ENCODE measurements at places on chromosomes 4 and X.

GRCh38 chrX:63747331-63747730 lies 37.7 kb downstream of the ARHGEF9 start:
- DNase-seq: no peak

DNA sequence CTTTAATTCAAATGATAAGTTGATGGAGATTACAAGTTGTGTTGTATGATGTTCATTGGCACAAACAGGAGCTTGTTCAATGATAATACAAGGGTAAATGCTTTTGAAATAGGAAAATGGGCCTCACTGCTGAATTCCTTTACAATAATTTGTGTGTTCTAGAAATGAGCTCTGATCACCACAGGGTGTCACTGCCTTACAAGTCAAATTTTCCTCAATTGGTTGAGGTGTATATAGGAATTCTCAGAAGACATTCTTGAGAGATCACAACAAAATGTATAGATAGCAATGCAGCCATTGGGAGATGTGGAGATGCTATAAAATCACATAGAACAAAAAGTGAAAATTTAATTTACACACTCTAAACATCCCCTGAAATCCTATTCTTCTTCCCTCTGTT lies 49.6 kb downstream of the KLF8 start:
- DNase-seq: no peak

DNA sequence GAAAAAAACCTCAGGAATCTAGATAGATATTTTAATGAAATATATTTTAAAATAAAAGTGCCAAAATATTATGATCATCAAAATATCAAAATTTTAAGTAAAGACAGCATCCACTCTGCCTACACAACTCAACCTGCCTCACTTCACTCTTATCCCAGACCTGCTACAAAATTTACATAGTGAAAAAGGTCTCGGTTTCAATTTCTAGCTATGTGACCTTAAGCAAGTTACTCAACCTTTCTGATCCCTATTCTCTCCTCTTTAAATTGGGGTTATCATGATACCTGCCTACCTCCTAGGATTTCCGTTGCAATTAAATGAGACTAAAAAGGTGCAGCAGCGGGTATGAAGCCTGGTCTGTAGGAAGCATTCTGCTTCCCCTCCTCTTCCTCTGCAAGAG lies 72.9 kb downstream of the FAM114A1 start:
- no peak for DNase-seq

DNA sequence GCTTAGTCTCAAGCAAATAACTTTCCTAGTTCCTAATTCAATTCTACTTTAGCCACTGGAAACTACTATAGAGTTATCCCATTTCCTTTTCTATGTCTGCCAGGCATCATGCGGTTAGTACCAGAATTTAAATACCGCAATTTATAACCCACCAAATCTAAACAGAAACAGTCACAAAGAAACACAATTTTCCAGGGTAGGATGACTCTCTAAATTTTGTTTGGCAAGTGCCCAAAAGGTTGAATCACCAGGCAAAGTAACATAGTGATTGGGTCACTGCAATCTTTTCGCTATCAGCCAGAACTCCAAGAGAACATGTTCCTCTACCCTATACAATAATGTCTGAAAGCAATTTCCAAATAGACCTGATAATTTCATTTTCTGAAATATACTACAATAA lies 240.2 kb upstream of the GRIA3 start:
- no peak for DNase-seq

- DNase-seq: no peak
Observed at GRCh38 chr4:143713955-143714625, 13.6 kb upstream of the FREM3 start.

DNA sequence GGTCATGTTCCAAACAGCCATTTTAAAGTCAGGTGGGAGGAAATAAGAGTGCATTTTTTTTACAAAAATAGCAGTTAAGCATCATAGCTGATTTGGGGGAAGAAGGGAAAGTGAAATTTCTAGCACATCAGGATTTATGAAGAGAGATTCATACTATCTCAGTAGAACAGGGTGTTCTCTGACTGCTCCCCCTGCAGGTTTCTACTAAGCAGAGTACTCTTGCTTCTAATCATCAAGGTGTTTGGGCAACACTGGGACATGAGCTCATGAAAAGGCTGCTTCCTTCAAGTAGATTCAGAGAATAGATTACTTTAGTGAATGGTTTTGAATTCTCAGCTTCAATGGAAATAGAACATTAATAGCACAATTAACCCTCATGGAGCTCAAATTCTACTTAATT lies 591.4 kb upstream of the PCDH10 start:
- DNase-seq: no peak

DNA sequence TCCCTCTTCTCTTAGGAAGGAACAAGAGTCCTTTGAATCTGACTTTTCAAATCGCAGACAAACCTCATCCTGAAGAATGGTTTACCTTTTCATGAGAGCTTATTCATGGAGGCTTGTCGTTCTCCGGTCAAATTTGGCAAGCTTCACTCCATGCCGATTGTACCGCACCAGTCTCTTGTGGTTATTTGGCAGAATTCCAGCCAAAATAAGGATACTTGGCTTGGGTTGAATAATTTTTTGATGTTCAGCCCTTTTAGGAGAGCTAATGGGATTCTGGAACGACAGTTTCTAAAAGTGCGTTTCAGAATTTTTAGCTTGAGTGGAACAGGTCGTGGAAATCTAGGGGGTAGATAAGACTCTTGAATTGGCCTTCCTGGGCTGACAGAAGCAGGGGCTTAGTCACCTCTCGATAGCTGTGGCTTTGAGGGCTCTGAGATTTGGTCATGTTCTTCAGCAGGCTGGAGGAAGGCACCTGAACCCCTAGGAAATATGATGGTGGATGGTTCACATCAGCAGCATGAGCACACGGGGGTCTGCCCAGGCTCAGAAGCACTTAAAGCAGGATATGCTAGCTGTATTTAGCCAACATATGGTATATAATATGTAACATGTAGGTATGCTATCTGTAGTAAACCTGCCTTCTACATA lies 1.5 kb downstream of the KLHL2 start:
- peak; percentile 36 for DNase-seq

DNA sequence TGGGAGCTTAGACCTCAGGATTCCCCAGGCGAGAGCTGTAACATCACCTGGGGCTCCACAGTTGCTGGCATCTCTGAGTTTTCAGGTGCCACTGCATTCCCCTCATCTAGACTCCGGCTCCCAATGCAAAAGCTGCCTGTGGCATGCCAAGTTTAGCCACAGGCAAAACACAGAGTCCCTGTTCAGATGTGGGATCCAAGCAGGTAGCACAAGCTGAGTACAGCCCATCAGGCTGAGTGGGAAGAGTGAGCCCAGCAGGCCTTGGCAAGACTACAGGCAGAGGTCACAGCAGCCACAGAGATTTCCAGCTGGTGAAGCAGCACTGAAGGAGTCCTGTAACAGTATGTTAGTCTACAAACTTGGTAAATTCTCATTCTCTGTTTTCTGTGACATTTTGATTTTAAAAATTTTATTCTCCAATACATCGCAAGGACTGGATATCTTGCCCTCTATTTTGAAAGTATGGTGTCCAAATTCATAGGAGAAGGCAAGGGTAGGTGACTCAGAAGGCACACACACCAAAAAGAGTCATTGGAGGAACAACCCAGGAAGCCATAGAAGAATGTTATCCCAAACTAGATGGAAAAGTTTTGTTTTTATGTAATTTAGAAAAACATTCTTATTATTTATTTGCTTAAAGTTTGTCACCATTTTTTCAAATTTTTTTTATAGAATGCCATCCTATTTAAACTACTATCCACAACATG lies 13.6 kb upstream of the CXCL2 start:
- DNase-seq: no peak

GRCh38 chr4:102500352-102500695 lies 835 bp upstream of the NFKB1 start:
- peak; percentile 77 for DNase-seq

- no peak for DNase-seq
Observed at GRCh38 chr4:114343015-114343414, 255.6 kb upstream of the UGT8 start.

DNA sequence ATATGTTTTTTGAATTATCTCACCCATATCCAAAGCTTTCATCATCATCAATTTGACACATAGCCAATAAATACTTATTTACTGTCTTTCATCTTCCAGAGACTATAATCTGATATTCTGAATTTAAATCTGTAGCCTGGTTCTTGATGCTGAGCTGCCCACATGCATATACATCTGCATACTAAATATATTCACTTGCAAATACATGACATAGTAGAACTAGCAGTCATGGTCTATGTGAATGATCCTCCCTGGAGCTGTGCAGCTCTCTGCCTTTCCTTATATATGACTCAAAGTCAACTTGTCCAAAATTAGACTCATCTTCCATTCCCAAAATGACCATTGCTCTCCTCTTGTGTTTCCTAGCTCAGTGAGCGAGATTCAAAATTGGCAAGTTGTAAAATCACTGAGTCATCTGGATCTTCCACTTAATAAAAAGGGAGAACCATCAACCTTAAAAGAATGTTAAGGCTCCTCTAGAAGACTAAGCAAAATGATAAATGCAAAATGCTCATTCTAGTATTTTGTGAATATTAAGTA lies 448.2 kb downstream of the PPARGC1A start:
- no peak for DNase-seq

- DNase-seq: no peak
Observed at GRCh38 chr4:81743731-81744435, 272.2 kb upstream of the RASGEF1B start.

DNA sequence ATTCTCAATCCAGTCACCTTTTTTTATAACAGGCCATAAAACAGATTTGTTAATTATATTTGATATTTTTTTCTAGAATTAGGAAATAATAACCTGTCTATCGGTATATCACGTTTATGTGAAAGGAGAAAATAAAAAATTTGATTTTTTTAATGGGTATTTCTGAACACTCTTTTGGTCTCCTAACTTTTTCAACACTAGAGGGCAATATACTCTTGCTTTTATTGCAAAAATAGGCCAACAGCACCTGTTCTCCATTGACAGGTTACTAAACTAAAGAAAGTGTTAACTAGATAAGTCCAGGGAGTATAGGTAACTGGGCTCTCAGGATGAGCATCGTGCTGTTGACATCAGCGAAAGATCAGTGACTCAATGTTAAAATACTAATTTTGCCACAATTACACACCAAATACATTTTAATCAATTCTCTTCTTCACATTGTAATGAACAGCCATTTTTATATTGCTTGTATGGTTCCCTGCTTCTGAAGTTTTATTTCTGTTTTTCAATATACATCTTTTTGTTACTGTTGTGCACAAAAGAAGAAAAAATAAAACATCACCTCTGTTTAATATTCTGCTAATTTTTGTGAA lies 22.8 kb downstream of the NDST4 start:
- peak; percentile 5 for DNase-seq

- no peak for DNase-seq
Observed at GRCh38 chr4:169045862-169046584, 36.0 kb upstream of the CBR4 start.

DNA sequence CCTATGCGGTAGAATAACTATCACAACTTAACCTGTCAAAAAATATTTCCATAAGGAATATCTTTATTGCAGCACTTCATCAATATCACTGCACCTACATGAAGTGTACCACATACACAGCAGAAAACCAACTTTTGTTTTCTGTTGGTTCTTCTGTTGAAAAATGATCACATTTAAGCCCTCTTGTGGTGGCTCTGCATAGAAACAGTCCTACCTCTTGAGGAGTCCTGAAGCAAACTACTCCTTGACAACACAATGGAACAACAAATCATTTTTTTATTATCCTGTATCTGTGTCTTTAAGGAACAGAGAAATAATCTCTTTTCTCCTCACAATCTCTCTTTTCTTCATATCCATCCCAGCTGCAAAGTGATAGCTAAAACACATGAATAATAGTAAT lies 39.8 kb upstream of the ATOH1 start:
- no peak for DNase-seq

DNA sequence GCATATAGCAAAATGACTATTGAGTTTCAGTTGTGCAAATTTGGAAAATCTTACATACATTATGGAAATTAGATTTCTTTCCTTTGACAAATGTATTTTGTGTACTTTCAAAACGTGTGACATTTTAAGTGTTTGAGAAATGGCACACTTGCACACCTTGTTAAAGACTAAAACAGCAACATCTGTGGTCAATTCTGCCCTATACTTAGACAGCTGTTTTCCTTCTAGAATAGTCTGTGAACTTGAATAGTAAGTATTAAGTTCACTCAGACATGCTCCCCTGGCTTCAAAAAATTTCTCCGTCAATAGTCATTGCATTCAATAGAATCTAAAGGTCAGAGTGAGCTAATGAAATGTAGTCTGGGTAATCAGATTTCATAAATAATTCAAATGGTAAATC lies 21.7 kb upstream of the TBC1D9 start:
- no peak for DNase-seq

DNA sequence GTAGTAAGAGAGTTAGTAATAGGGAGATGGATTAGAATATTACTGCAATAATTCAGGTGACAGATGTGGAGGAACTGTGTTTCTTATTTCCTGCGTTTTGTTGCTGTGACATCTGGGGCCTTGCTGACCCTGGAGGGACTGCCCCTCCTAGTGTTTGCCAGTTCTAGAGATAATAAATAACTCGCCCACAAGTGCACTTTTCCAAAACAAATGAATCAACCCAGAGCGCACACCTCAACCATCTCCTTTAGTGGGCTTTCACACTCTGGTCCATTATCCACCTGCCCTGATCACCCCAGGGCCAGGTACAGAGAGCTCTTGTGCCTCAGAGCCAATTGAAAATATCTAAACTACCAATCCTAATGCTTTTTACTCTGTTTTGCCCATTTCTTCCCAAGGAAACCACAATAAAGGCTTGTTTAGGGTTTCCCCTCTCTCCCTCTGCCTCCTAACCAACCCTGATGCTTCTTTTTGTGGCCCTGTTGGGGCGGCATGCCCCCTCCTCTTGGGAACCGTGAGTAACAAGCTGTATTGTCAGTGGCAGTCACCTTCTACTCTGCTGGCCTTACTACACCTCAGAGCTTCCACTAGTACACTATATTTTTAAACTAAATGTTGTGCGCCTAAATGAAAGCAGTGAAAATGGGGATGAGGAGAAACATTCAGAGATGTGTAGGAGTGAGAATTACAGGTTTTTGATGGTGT lies 270.5 kb downstream of the TENM3 start:
- DNase-seq: no peak

DNA sequence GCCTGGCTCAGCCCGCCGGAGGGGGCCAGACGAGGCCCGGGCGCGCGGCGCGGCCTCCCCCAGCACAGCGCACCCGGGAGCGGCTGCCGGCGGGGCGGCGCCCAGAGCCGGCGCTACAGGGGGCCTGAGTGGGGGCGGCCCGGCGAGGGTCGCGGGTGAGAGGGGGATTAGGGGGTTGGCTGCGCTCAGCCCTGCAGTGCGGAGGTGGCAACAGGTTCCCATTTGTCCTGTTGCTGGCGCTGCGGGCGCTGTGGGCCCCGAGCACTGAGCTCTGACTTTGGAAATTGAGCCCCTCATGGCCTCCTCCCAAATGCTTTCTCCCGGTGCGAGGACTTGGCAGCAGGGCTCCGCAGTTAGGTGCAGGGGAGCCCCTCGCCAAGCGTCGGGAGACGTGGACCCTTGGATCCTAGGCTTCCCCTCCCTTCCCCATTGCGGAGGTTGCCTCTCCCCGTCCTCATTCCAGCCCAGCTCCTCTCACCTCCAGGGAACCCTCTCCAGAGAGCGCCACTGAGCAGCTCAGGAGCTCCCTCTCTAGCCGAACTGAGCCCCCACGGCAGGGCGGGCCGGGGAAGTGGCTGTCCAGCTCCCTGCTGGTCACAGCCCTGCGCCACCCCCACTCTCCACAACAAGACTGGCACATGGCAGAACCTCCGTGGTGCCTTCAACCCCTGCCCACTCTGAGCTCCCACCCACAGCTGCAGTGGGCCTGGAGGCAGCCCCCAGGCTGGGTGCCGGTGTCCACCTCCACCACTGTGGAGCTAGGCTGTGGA lies 2.5 kb upstream of the DUSP9 start:
- no peak for DNase-seq
